ENCODE measurements at places on chromosomes 5 and 9.

DNA sequence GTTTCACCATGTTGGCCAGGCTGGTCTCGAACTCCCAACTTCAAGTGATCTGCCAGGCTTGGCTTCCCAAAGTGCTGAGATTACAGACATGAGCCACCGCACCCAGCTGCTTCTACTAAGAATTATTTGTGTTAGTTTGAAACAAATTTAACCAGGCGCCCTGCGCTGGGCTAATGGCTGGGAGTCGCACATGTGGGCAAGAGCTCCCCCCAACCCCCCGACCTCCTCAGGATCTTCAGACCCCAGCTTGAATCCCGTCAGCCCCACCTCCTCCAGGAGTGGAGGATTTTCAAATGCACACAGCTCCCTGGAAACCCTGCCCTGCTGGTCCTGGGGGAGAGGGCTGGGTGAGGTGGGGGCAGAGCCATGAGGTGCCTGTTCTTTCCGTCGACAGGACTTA is 21.2 kb upstream of the SLC12A7 start:
- DNase-seq: no peak

DNA sequence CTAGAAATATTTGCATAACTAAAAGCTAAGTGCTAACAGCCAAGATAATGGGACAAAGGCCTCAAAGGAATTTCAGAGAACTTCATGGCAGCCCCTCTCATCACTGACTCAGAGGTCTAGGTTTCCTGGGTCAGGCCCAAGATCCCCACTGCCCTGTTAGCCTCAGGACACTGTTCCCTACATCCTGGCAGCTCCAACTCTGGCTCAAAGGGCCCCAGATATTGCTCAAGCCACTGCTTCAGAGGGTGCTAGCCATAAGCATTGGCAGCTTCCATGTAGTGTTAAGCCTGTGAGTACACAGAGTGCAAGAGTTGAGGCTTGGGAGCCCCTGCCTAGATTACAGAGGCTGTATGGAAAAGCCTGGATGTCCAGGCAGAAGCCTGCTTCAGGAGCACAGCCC is 998.1 kb downstream of the TLE1 start:
- DNase-seq: no peak

DNA sequence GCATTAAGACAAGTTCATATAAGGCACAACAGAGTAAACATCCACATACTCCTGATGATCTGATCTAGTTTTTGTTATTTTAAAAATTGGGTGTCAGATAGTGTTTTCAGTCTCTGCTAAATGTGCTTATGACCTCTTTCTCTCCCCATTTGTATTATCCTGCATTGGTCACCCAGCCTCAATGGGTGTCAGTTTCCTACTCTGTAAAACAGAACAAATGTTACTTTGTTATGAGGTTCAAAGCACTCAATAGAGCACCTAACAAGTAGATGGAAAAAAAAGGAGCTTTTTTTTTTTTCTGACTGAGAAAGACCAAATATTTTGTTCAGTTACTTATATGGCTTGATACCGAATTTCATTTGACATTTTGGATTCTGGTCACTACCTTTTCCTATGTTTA is 33.6 kb upstream of the RASGRF2 start:
- DNase-seq: no peak

- DNase-seq: no peak
These were observed 17.6 kb upstream of the TARS1 start for GRCh38 chr5:33423018-33423630.

DNA sequence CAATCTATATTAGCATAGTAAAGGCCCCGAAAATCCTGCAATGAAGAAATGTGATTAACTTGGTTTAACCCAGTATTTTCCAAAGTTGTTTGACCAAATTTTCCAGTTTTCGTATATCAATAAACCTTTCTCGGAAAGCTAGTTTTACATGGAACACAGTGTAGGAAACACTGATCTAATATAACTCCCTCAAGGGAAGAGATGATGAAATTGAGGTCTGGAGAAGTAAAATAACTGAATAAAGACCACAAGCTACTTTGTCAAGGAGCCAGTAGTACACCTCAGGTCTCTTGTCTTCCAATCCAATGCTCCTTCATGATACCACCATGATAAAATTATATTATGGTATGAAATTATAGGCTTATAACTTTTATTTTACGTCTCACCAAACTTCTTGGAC is 118.1 kb upstream of the TARS1 start:
- DNase-seq: no peak

DNA sequence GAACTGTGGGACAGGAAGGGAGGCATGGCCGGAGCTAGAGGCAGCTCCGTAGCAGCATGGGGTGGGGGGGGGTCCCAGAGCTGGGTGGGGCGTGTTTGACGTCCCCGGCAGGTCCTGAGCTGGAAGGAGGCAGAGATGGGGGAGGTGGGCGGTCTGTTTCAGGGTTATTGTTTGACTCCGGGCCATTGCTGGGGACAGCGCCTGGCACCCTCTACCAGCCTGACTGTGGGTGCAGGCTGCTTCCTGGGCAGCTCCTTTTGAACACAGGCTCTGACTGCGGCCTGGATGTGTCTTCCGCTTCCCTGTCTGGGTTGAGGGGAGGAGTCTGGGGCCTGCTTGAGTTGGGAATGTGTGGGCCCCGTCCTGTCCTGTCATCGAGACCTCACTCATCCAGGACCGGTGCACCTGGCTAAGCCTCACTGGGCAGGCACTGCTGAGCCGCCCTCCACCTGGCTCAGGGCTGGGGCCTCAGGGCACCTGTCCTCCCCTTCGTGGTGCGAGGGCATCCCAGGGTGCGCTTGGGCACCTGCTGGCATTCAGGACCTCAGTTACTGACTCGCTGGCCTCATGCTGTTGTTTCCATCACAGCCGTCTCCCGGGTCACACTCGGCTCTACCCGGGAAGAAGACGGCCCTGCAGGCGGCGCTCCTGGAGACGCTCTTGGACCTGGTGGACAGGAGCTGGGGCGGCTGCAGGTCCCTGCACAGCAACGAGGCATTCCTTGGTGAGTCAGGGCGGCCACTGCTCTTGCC is 26.5 kb downstream of the CEP72 start:
- no peak for DNase-seq

- DNase-seq: no peak
These were observed 16.7 kb upstream of the GPBP1 start for GRCh38 chr5:57157131-57157530.

DNA sequence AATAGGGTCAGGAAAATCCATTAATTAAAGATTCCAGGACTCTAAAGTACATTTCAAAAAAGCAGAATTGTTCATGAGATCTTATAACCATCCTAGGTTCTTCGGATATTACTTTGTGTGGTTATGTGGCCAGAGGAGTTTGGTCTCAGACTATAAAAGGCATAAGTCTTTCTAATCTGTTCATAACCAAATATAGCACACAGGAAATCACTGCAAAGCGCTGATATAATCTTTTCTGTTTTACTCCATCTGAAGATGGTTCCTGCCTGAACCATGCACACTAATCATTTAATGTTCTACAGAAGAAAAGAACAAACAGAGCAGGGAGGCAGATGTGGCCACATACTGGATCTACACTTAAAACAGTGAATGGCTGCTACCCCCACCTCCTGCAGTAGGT is 182.8 kb downstream of the SEMA5A start:
- no peak for DNase-seq

DNA sequence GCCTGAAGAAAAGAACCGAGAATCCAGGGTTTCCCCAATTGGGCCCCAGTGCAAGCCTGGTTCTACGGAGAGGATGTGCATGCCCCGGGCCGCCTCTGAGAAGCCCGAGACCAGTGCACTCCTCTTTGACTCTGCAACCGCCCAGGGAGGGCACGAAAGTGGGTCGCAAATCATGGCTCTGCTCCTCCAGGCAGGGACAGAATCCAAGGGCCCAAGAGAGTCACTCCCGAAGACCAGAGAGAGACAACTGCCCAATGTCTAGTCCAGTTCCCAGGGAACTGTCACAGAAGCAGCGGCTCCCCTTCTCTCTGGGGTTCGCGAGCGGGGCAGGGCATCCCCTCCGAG is 107.8 kb downstream of the PSD2 start:
- no peak for DNase-seq

- DNase-seq: no peak
These were observed 136.3 kb downstream of the ASTN2 start for GRCh38 chr9:117278471-117279035.

DNA sequence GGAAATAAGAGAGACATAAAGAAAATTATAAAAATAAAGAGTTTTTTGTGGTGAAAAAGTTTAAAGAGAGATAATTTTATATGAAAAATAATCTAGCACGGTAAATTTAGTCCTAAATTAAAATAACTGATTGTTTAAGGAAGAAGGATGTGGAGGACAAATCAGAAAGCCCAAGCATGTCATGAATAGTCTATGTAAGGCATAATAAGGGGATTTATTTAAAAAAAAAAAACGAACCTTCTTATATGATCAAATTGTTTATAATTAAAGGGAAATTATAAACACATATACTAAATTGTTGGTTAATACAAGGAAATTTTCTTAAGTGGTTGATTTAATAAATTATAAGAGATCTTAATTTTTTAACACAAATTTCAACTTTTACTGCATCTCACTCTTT is 551.8 kb upstream of the TYRP1 start:
- DNase-seq: no peak

- no peak for DNase-seq
These were observed 36.6 kb upstream of the SARDH start for GRCh38 chr9:133774799-133775198.

DNA sequence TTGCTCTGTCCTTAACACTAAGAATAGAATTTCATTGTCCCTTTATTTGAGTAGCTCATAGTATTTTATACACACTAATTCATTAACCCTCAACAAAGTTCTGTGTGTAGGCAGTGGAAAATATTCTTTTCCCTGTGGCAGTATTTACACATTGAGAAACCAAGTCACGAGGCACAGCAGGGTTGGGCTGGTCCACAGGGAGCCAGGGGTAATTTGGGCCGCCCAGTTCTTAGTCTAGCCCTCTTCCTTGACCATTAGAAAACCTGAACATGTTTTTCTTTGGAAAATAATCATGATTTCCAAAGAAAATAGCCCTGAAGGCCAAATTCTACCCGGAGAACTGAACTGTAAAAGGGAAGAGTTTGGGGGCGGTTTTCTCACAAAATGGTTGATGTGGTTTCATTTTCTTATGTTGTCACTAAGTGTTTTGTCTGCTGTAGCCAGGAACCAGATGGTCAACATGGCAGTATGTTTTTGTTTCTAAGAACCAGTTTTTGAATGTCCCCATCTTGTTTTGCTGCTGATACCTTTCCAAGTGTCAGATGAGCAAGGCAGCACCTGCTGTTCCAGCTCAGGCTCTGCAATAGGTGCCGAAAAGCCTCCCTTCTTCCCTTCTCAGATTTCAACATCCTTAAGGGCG is 29.6 kb downstream of the ARHGEF28 start:
- no peak for DNase-seq

DNA sequence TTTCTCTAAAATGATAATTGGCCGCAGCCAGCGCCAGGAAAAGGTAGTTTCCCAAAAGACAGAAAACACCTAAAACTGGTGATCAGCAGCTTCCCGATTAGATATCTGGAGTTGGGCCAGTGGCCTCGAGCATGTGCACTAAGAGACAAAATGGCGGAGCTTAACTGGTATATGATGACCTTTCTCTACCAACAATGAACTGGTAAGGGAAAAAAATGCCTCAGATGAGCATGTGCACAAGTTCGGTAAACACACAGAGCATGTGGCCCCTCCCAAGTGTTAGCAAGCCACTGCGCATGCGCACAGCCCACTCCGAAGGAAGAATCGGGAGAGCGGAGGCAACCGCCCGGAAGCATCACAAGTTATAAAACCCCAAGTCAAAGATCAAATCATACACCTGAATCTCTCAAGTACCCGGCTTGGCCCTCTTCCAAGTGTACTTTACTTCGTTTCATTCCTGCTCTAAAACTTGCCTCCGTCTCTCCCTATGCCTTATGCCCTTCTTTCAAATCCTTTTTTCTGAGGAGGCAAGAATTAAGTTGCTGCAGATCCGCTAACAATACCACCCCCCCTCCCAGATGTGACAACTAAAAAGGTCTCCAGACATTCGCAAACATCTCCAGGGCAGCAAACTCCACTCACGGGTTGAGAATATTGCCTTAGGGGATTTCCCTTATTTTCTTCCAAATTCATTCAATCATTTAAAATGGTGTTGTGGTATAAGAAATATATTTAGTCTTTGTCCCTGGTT is 15.0 kb upstream of the PTBP3 start:
- no peak for DNase-seq

All from epithelial cell of prostate (primary cell).